ENCODE measurements at places on chromosomes 2 and 18. TPM values are rescaled to one million over a fixed set of nuclear protein-coding genes. Genes with fewer than 3 reads are reported as not detected.

DNA sequence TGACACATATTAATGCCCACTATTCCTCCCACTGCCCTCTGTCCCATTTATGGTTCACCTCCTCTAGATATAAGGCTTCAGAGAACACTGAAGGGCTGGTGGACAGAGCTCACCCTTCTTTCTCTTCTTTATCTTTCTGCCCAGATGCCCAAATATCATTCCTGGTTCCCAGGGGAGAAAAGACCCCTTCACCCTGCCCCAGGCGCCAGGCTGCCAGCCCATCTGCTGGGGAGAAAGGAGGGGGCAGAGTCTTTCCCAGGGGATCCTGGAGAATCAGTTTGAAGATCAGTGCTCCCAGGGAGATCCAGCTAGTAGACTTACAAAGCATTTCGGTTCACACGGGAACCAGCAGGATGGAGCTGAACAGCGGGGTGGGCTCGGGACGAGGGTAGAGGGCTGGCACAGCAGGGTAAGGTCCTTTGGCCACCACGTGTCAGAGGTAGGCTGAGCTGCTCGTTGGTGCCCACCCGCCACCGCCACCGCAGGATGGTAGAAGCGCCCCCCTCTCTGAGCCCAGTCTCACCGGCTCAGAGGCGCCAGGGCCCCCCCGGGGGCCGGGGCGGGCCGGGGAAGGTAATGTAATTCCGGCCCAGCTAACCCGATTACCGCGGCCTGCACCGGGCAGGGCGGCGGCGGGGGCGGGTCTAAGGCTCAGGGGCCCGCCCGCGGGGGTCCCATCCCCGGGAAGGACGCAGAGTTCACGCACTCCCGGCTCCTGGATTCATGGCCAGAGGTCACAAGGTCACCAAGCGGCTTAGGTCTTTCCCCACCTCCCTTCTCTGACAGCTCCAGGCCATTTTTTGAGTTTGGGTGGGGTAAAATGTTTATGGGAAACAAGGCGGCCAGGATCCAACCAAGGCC lies 1.3 kb upstream of the TLX2 start:
- H3K36me3 ChIP-seq: no peaks in the 10 kb centered on the region
- H3K4me3 ChIP-seq: no peak overlapping the region
- peaks cover 11% of the 10 kb centered on the region for H3K4me1 ChIP-seq
- H3K27ac ChIP-seq: no peak overlapping the region
- DNase-seq: no peak

- H3K36me3 ChIP-seq: no peaks in the 10 kb centered on the region
- no peak overlapping the region for H3K27ac ChIP-seq
- DNase-seq: no peak
- H3K4me1 ChIP-seq: peaks cover 39% of the 10 kb centered on the region
These were observed 16.4 kb downstream of the CRIM1 start for GRCh38 chr2:36371928-36372391.

DNA sequence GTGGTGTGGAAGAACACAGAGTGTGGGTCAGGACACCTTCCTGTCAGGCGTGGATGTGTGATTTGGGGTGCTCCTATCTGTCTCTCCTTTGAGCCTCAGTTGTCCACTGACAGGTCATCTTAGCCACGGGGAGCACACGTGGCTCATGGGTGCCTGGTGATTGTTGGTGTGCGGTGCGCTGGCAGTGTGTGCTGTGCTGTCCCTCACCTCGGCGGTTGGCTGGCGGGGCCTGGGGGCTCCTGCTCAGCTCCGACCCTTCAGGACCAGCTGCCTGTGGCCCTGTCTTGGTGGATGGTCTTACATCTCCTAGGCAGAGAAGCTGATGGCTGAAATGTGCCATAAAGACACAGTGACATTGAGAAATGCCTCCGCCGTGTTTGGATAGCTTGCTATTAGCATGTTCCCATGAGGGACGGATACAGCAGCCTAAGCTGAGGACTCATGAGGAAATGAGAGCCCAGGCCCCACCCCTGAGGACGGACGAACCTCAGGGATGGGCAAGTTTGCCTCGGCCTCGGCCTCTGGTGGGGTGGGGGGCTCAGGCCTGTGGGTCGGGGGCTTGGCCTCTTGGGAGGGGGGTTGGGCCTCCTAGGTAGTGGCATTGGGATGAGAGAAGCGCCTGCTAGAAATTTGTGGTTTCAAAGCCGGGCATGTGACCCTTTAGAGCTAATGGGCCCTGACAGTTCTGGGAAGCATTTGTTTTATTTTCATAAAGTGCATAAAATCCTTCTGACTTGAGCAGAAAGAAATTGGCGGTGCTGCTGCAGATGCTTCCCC lies 20.3 kb upstream of the ASB1 start:
- no peaks in the 10 kb centered on the region for H3K4me1 ChIP-seq
- no peak for DNase-seq

GRCh38 chr18:79609841-79610281 lies 69.7 kb upstream of the CTDP1 start:
- no peak overlapping the region for H3K27ac ChIP-seq
- H3K27me3 ChIP-seq: no peaks in the 10 kb centered on the region
- H3K36me3 ChIP-seq: no peaks in the 10 kb centered on the region
- H3K4me3 ChIP-seq: no peak overlapping the region
- DNase-seq: no peak

The STON1 gene
- total RNA-seq: 5.7 TPM

The FMNL2 gene
- total RNA-seq: 19.8 TPM
